ENCODE measurements at places on chromosomes 7 and 10.
A peak's percentile ranks its signal among the peaks of the same experiment; 100 is the strongest.

GRCh38 chr10:15141136-15142054 is 27.1 kb downstream of the NMT2 start:
- DNase-seq = no peak

DNA sequence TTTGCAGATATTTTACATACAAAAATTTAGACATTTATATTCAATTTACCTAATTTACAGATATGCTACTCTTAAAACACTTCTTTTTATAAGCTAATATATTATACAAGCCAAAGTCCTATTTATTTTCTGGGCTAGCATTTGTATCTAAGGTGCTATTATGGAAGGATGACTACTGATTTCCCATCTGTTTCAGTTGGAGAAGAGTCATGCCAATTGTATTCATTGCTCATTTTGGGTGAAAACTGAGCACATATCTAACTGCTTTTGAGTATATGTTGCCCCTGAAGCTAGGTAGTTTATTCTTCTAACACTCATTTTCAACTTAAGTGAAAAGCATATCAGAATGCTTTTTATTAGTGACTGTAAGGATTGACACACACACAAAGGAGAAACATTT is 172.9 kb downstream of the CDK14 start:
- DNase-seq = no peak

DNA sequence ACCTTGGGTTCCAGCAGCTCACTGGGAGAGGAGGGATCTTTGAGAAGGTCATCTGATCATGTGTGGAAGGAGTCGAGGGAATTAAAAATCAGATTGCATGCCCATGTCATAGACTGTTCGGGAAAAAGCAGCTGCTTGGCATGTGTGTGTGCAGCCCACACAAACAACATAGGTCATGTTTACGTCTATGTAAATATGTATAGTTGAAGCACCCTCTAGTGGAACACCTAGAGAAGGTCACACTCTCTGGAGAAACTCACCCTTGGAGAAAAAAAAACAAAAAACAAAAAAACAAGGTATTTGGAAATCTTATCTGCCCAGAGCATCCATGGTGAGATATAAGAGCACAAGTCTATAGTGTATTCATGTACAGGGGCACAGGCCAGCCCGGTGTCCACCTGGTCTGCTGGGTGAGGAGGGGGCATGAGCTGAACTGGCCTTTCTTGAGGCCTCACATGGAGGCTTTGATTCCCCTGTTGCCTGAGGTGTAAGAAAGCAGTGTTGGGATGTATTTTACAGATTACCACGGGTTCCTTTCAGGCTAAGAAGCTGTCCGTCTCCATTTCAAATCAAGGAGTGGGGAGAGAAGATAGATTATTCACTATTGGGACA is 98.0 kb downstream of the NPY start:
- no peak for DNase-seq

DNA sequence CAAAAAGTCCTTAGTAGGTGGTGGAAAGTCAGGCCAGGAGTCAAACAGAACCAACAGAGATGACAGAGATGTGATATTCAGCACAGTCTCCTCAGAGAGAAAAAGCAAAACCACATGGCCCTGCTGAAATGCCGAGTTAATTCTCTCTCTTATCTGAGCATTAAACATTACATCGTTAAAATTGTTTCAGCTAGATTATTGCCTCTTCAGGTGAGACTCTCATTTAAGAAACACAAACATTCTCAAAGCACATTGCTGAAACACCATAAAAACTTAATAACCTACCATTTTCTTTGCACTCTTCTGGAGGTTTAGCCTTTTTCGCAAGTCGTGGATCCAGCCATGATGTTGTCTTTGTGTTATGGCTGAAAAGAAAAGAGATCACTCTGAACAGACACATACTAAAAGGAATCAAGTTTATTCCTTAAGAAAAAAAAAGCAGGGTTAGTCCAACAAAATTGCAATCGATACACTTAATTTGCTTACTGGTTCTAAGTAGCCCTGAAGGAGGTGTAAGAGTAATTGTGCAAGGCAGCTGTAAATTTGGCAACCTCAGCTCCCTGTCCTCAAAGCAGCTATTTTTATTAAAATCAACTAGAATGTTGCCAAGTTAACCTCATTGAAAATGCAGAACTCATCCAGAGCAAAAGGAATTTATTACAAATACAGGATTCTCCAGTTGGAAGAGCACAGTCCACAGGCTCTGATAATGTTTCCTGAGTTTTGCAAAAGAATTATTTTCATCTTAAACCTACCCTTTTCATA is 691.1 kb downstream of the PHTF2 start:
- no peak for DNase-seq

DNA sequence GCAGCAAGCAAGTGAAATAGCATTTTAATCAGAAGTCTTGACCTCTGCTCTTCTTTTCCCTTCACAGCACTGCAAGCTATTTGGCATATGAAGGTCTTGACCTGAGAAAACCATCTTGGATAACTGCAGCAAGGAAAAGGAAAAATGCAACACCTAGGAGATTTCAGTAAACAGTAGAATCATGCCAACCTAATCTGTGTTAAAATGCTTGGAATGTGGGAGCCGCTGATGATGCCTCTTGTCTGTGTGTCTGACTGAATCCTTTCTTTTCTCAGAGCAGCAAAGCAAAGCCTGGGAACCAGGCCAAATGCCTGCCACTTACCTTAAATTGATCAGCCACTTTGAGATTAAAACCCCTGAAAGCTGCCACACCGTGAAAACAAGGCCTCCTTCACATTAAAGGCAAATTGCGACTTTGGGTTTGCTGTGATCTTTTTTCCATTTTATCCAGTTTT is 80.4 kb upstream of the CDK6 start:
- no peak for DNase-seq

DNA sequence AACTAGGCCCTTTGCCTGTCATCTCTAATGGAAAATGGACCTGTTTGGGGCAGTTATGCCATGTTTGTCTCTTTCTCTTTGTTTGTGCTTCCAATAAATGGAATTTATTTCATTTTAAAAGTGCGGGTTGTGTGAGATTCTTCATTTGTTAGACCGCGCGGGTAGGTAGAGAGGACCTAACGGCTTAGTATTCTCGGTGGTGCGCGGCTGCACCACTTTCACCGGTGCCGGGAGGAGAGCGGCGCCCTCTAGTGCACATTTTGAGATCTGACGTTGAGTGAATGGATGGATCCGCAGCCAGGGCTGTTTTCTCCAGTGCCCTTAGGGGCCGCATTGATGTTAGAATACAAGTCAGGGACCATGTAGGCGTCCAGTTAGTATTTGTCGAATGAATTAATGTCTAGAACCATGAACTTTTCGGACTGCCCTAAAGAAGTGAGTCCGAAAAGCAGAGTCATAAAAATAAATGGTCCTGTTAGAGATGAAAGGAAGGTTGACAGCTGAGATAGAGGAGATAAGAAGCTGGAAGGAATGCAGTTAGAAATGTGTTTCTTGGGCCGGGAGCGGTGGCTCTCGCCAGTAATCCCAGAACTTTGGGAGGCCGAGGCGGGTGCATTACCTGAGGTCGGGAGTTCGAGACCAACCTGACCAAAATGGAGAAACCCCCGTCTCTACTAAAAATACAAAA is 29.3 kb upstream of the GIMAP8 start:
- peak; percentile 71 for DNase-seq

GRCh38 chr10:64528294-64529002 is 1007.2 kb downstream of the REEP3 start:
- DNase-seq = no peak

GRCh38 chr7:50688226-50688590 is 94.5 kb downstream of the GRB10 start:
- no peak for DNase-seq

DNA sequence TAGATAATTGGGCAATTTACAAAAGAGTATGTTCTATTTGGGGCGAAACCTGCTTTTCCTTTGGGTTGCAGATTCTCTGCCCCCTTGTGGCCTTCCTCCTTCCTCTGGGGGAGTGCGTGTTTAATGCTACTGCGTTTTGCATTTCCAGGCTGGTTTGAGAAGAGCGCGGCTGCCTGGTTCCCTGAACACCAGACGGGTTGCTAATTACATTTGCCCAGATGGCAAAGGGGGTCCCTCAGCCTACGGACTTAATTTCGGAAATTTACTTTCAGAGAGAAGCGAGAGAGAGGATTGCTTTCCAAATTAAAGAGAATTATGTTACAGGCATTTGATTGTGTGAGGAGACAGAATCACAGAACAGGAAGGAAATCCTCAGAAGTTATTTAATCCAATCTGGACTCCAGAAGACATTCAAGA is 91.9 kb upstream of the JAZF1 start:
- peak; percentile 55 for DNase-seq

GRCh38 chr7:26815426-26815825 is 49.0 kb downstream of the SKAP2 start:
- no peak for DNase-seq

GRCh38 chr10:486206-486605 is 203.3 kb downstream of the DIP2C start:
- no peak for DNase-seq

DNA sequence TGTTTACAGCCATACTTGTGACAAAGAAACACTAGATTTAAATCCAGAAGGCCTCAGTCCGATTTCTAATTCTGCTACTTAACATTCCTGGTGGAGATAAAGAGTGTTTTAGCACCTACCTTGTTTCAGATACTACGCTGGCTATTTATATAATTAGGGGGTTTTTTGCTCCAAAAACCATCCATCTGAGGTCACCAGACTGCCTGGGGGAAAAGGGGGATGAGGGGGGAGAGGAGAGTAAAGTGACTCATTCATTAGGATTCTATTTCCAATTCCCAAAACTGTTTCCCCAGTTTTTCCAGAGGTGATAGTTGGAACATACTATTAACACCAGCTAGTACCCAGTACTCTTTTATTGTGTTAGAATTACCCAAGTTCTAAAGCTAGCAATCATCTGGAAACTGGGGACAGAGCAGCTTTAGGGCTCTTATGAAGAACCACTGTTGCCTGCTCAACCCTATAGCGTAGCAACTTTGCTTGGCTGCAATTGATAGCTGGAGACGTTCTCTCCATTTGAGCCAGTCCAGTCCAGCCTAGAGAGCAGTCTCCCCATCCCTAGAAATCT is 6.6 kb downstream of the GCC1 start:
- DNase-seq = no peak

GRCh38 chr10:132685101-132685891 is 100.7 kb downstream of the NKX6-2 start:
- peak; percentile 90 for DNase-seq

- no peak for DNase-seq
Observed at GRCh38 chr7:94510582-94511496, 1.2 kb downstream of the CASD1 start.

GRCh38 chr7:154167807-154168206 is 115.6 kb downstream of the DPP6 start:
- no peak for DNase-seq

DNA sequence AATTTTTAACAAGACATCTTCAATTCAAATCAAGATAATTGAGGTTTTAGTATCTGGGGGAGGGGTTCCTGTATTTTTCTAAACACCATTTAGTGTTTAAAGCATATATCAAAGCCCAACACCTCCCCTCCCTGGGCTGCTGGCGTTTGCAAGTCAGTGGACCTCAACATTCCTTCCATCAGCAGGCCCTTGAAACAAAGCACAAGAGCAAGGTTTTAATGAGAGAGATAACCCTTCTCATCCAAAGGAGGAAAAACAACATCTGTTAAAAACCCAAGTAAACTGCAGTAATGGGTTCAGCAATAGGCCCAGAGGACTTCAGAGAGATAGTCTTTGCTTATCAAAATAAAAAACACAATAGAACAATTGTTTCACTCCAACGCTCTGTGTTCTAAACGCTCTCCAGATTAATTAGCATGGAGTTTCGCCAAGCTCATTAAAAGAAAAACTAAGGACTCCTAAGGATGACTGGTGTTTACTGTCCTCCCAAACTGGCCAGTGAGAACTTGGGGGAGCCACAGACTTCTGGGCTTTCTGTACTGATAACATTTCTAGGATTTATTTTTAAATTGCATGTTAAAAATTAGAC is 2.5 kb downstream of the JCAD start:
- no peak for DNase-seq

DNA sequence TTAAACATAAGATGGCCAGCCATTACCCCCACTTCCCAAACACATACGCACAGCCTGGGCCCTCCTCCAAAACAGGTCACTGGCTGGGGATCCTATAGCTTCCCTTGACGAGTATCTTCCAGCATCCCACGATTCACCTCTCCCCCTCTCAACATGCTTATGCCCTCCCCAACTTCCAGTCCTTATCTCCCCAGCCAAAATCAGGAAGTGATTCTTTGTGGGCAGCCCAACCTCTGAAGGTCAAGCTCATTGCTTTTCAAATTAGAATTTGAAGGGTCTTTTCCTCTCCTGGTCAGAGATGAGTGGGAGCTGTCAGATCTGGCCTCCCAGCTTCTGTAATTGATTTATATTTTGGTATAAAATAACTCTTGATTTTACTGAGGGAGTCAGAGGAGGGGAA is 133.6 kb downstream of the ATXN7L1 start:
- no peak for DNase-seq

GRCh38 chr7:137985897-137986251 is 16.0 kb downstream of the CREB3L2 start:
- no peak for DNase-seq

DNA sequence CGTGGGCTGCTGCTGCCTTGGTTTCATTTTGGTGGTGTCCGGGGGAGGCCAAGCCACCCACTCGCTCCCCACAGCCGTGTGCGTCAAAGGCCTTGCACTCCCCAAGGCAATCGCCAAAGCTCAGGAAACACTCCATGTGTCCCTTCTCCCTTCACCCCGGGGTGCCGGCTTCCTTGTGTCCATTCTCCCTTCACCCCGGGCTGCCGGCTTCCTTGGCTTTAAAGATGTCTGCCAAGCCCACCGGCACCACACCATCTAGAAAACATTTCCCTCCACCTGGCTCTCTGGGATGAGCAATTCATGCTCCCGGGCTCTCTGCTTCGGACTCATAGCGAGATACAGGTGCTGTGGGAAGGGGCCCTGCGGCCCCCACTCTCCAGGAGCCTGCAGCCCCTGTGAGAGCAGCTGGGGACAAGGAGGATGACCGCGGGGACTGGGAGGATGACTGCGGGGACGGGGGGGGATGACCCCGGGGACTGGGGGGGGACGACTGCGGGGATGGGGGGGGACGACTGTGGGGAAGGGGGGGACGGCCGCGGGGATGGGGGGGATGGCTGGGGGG is 322.1 kb downstream of the DNAJB6 start:
- DNase-seq = peak; percentile 17

- no peak for DNase-seq
Observed at GRCh38 chr7:129882531-129882930, 70.2 kb downstream of the UBE2H start.

- peak; percentile 57 for DNase-seq
Observed at GRCh38 chr10:86585037-86585929, 63.7 kb upstream of the WAPL start.

GRCh38 chr7:127904670-127904985 is 126.6 kb downstream of the LRRC4 start:
- DNase-seq = no peak

- no peak for DNase-seq
Observed at GRCh38 chr10:115164220-115164619, 71.1 kb downstream of the ATRNL1 start.

All from dorsolateral prefrontal cortex (tissue), 122 donors.